ENCODE measurements at places on chromosomes 11 and 22.

- peak; percentile 77 for DNase-seq
These were observed 1.6 kb downstream of the DIXDC1 start for GRCh38 chr11:111938687-111939160.

- no peak for DNase-seq
These were observed 35.1 kb downstream of the RPL3 start for GRCh38 chr22:39284142-39284980.

- DNase-seq, result no peak
These were observed 157.1 kb downstream of the BLID start for GRCh38 chr11:121958971-121959325.

GRCh38 chr11:7890417-7891172 is 40.5 kb downstream of the OR10A6 start:
- DNase-seq, result no peak

DNA sequence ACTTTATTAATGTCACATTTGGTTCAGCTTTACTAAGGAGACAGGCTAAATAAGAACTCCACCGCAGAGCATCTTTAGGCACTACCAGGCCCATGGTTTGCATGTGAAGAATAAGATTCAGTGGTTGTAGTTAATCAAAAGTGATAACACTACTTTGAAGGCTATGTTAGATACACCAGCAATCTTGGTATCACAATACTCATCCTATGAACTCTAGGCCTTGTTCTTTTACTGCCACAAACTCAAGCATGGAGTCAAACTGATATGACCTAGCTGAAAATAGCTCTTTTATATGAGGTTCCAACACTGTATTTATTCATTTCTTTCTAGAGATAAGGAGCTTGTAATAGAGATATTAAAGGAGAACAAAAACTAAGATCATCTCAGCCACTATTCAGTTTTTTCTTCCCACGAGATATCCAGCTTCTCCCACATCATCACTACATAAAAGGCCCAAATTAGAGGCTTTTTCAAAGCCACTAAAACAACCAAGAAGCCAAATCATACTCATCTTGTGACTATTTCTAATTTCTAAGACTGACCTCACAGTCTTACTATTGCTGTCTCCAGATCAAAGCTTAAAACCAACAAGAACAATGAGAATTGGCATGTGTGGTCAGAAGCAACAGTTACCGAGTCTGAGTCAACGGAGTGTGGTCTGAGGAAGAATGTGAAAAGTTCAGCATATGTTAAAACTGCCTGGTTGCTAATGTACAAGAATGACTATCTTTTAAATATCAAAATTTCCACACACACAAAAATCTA is 25.1 kb upstream of the GUCY1A2 start:
- DNase-seq, result peak; percentile 45

DNA sequence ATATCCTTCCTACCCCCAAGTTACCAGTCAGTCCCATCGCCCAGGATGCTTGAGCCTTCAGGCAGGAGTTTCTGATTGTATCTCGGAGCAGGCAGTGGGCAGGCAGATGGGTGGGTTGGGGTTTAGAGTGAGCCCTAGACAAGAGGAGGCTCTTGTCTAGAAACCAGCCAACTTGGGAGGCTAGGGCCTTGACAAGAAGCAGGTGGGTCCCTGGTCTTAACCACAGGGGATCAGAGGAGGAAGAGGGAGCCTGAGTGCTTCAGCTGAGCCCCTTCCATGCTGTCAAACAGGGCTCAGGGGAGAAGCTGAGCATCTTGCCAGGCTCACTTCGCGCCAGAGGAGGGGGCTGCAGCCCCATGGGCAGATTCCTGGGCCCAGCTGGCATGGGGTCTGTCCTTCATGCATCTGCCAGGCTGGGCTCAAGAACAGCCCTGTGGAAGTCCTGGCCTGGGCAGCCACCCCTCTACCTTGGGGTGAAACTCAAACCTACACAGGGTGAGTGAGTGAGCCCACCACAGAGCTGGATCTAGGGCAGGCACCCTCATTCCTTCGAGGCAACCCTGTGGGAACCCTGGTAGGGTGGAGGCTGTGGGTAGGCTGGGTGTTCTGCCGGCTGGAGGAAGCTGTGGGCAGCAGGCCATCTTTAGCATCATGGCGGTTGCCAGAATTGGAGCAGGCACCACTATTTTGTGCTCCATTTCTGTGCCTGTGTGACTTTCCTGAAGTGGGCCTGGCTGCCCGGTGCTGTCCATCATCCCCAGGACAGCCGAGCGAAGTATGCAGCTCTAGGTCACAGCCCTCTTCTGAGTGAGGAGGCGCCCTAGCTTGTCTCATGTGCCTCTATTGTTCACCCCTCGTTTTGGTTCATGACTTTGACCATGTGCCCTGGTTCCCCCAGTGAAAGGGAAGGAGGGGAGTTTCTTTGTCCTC is 108.1 kb downstream of the MORC2 start:
- DNase-seq, result peak; percentile 1

- no peak for DNase-seq
These were observed 16.9 kb downstream of the MYRF start for GRCh38 chr11:61769169-61769920.

- peak; percentile 75 for DNase-seq
These were observed 9.2 kb downstream of the FXYD2 start for GRCh38 chr11:117815262-117815803.

DNA sequence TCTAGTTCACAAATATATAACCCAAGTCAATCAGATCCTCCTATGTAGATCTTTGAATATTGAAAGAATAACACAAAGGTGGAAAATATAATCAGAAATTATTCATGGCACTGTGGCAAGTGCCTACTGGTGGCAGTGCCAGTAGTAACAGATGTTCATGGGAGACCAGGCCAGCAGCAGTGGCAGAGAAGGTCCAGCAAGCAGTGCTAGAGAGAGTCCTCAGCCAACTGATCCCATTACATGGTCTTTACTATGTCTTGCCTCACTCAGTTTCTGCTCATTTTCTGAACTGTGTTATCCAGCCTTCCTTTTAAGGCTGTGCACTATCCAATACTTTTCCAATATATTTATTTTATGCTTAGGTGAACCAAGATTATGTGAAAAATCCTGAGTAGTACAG is 124.9 kb downstream of the MRTFA start:
- DNase-seq, result no peak
